ENCODE measurements at places on chromosomes 6 and 20.
A peak's percentile ranks its signal among the peaks of the same experiment; 100 is the strongest.

DNA sequence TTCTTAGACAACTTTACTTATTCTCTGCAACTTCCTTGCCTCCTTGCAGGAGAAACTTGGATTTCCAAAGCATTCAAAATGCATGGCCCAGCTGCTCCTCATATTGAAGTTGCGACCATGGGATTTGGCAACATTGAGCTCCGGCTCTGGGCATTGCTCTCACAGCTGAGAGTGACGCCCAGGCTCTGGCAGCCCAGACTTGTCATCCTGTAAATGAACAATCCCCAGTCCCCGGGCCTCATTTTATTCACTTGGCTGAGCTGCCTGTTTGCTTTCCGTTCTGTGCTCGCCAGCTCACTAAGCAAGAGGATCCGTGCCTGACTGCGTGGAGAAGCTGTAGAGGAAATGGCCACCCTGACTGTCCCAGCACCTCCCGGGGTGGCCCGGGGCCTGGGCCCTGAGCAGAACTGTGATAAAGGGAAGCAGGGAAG lies 119.5 kb upstream of the CD93 start:
- no peak for DNase-seq

- no peak for DNase-seq
Observed at GRCh38 chr20:15805154-15805553, 768.1 kb downstream of the KIF16B start.

DNA sequence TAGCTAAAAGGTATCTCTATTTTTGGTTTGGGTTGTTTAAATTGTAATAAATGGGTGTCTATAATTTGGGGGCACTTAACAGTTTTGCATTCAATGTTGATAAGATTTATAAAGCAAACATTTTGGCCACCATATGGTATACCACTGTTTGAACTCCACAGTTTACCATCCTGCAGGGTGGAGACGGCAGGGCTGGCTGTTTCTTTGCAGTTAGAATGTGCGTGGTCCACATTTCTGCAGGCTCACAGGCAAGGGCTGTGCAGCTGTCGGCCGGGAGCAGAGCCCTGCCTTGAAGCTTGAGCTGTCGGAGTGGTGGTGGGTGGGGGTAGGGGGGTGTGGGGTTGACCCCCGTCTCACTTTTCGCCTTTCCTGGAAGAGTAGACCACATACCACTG lies 135.9 kb downstream of the CDH4 start:
- DNase-seq: no peak

GRCh38 chr6:77448546-77448945 lies 14.7 kb downstream of the HTR1B start:
- no peak for DNase-seq

DNA sequence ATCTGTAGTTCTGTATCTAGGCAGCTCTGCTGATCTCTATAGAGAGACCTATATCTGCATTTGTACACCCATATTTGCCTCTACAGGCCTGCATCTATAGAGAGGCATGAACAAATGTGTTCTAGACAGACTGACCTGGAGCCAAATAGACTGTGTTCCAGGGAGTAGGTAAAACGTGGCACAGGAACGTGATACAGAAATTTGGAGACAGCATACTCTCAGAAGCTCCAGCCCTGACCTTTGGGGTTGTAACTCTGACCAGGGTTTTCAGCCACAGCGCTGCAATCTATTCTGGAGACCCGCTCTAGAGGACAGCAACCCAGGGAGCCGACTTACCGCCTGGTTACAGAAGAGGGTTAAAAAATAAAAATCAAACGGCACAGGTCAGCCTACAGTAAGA lies 983 bp downstream of the RBBP9 start:
- DNase-seq: no peak

DNA sequence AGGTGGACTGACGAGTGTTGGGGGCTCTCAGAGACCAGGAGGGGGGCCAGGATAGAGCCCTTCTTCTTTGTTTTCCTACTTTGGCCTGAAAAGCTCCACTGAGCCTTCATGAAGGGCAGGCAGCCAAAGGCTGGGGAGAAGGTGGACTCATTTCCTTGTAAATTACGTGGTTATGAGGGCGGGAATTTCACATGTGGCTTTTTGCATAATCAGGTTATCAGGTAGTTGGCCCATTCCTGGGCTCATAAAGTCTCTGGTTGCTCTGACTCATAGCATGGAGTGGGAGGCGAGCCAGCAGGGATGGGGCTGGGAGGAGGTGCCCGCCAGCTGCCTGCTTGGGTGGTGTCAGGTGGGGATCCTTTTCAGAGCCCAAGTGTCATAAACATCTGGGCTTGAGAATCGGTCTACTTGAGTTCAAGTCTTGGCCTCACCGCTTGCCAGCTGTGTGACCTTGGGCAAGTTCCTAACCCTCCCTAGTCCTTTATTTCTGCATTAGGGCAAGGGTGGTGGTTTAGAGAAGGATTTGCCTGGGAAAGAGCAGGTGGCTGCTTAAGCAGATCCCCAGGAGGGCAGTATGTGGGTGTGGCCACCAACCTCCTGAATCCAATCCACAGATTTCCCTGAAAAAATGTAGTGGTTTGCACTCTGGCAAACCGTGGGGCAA lies 26.5 kb upstream of the RNF24 start:
- DNase-seq: peak; percentile 95

- no peak for DNase-seq
Observed at GRCh38 chr6:26561533-26562466, 23.6 kb downstream of the HMGN4 start.

GRCh38 chr6:17552861-17553260 lies 47.2 kb upstream of the FAM8A1 start:
- no peak for DNase-seq

GRCh38 chr20:62331347-62331746 lies 28.6 kb downstream of the ADRM1 start:
- DNase-seq: no peak
